Fibroblast of skin of left biceps (primary cell): ENCODE measurements at places on chromosomes 6 and 20.

DNA sequence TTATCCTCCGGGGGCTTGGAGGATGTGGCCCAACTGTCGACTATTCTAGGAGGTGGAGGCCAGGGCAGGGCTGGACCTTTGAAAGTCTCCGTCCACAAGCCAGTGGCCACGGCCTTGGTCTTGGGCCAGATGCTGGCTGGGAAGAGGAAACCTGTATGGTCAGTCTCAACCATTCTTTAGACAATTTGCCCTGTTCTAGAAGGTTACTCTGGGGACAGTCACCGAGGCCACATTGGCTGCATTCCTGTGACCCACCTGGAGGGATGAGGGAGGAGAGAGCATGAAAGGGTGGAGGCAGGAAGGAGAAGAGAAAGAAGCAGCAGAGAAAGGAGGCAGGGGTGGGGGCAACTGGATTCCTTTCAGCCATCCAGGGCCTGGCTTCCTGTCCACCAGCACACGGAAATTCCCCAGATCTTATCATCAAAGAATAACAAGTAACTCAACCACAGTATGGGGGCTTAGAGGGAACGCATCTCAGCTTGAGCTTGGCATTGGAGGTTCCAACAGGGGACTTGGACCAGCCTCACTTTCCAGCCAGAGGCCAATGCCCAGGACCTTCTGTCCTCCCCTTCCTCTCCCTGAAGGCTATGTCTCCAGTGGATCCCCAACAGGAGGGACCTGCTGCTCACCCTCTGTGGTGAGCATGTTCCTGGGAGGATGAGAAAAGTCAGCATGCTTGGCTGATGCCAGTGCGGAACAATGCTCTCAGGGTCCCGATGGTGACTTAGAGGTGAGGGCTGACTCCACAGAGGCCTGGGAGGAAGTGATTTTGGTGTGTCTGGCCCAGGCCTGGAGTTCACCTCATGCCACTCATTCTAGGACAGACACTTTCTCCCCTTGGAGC lies 30.4 kb downstream of the TGM2 start:
- no peak for DNase-seq

GRCh38 chr6:55874316-55874715 lies 1.1 kb downstream of the BMP5 start:
- DNase-seq, result no peak

DNA sequence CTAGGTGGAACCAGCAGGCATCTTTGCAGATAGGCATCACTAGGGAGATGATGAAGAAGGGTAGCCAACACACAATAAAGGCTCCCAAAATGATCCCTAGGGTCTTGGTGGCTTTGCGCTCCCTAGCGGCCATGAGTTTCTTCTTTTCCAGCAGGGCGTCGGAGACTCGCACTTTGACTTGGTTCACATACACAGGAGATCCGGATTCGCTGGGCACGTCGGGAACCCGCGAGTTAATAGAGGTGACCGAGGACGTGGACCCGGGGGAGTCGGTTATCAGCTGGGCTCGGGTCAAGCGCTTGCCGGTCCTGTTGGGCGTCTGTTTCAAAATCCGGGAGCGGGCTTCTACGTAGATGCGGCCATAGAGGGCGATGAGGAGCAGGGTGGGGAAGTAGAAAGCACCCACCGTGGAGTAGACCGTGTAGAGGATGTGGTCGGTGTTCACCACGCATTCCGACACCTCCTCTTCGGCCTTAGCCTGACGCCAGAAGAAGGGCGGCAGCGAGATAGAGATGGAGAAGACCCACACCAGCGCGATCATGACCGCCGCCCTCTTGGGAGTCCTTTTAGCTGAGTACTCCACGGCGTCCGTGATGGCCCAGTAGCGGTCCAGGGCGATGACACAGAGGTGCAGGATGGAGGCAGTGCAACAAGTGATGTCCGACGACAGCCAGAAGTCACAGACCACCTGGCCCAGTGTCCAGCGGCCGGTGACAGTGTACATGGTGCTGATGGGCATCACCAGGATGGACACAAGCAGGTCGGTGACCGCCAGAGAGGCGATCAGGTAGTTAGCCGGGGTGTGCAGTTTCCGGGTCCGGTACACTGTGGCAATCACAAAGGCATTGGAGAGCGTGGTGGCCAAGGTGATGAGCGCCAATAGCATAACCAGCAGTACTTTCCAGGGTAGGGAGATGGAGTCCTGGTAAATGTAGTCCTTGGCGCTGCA lies 658 bp downstream of the HTR1B start:
- no peak for DNase-seq

- DNase-seq, result no peak
Observed at GRCh38 chr6:166940643-166941068, 15.7 kb downstream of the RNASET2 start.

GRCh38 chr6:16136621-16137450 lies 8.0 kb downstream of the MYLIP start:
- peak; percentile 69 for DNase-seq

GRCh38 chr6:46626228-46626909 lies 26.2 kb downstream of the CYP39A1 start:
- DNase-seq, result no peak

- no peak for DNase-seq
Observed at GRCh38 chr20:53495398-53496092, 98.1 kb downstream of the ZNF217 start.

GRCh38 chr6:154488802-154489437 lies 21.6 kb downstream of the CNKSR3 start:
- DNase-seq, result peak; percentile 36

DNA sequence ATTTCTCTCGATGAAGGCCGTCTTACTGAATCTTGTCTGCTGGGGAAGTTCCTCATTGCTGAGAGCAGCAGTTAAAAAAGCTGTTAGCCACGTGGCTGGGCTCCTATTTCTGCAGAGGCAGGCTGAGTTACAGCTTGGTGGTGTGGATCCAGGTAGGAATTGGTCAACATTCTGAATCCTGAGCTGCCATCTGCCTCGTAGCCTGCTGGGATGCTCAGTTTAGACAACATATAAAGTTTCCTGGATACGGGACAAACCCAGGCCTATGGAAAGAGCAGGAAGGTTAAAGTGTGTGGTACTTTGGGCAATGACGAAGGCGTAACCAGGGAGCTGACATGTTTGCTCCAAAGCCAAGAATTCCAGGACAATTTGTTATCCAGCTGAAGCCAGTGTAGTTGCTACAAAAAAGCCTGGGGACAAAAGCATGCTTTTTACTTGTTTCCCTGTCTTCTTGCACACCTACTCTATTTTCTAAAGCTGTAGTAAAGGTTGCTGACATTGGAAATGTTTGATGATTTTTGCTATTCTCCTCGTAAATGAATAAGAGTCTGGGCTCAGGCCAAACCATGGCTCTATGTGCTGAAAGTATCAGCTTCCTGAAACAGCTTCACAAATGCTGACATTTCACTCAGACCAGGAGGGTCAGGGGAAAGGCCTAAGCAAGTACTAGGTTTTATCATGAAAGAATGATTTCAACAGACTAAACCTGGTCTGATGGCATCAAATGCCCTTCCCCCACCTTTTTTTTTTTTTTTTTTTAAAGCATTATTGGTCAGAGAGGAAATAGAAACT lies 12.4 kb upstream of the MYLK2 start:
- DNase-seq, result no peak

DNA sequence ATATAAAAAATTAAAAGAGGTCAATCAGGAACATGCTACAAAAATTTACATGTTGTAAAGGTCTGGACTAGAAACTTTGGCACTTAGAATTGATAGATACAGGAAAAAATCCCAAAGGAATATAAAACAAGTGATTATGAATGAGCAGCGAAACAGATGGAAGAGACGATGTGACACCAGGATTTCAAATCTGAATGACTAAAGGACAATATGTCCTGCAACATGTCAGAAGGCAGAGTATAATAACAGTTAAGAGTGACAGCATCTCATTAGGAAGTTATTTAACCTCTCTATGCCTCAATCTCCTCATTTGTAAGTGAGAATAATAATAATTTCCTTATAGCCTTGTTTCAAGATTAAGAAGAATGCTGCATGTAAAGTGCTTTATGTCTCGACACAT lies 50.3 kb downstream of the FRK start:
- DNase-seq, result no peak

GRCh38 chr6:14975471-14975817 lies 270.4 kb upstream of the JARID2 start:
- DNase-seq, result no peak

GRCh38 chr6:112408522-112408921 lies 61.4 kb downstream of the RFPL4B start:
- no peak for DNase-seq

DNA sequence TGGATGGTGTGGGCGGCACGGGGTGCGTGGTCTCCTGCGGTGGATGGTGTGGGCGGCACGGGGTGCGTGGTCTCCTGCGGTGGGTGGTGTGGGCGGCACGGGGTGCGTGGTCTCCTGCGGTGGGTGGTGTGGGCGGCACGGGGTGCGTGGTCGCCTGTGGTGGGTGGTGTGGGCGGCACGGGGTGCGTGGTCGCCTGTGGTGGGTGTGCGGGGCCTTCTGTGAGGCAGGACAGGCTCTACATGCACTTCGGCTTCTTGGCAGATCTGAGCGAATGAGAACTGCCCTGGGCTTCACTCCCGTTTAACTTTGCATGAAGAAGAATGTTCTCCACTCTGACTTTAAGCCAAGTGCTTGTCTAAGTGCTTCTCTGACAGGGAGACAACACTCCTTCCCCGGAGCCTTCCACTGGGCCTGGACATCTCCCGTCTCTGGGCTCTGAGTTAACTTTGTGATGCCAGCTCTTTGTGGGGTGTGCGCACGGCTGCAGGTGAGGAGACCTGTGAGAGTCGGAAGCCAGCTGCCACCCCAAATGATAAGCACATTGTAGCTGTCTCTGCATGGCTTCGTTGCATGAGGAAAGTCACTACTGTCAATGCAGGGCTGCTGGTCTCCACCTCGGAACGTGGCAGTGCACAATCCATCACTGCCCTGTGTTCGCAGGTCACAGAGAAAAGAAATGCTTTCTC lies 244.8 kb downstream of the DLL1 start:
- no peak for DNase-seq

- DNase-seq, result peak; percentile 65
Observed at GRCh38 chr6:25179051-25179778, 100.0 kb upstream of the CARMIL1 start.

GRCh38 chr20:10609276-10609675 lies 64.5 kb downstream of the JAG1 start:
- DNase-seq, result peak; percentile 82

- no peak for DNase-seq
Observed at GRCh38 chr6:132902901-132903300, 88.5 kb downstream of the RPS12 start.

GRCh38 chr6:148514091-148514845 lies 171.6 kb downstream of the SASH1 start:
- no peak for DNase-seq

DNA sequence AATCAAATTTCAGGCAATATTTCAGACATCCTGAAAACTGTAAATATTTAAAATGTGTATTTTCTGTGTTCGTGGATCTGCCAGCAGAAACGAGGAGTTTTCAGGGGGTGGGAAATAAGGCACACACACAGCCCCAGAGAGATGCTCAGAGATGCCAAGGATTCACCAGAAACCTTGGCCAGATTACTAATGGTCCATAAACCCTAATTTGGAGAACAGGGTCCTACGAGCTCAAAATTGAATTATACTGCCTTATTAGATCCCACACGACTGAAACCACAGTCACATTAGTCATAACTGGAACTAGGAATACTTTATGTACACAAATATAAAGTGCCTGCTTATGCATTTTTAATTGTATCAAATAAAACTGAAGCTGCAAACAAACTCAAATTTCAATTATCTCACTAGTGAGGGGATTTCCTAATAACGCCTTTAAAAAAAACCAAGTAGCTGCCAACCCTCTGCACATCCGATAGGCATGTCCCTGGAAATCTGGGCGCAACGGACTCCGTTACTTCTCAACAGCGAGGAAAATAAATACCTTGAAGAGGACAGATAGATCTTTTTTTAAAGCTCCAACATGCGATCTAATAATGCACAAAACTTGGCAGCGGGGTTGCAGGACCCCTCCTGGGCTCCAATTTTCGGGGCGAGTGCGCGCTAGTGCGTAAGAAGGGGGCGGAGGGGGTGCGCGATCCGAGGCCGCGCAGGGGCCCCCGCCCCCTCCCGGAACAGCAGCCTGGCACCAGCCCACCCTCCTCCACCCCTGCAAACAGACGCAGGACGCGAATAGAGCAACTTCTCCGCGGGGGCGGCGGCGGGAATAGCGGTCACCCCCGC lies 897 bp downstream of the CHD6 start:
- no peak for DNase-seq

- DNase-seq, result no peak
Observed at GRCh38 chr6:34278833-34279232, 30.0 kb upstream of the SMIM29 start.

DNA sequence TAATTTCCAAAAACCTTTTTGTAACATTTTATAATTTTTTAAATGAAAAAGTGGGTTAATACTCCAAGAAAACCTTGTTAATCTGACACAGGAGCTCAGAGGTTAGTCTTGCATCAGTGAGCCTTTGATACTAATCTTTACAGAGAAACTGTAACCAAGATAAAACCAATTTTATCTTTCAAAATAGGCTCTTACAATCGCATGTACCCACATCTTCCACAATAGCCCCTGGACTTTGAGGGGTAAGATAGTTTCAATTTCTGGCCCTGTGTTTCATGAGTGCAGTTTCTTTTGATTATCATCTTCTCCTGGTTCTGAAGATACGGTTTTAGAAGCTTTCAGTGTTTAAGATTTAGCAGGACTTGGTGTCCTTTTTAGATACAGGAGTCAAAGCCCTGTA lies 34.5 kb upstream of the MAS1L start:
- DNase-seq, result no peak

DNA sequence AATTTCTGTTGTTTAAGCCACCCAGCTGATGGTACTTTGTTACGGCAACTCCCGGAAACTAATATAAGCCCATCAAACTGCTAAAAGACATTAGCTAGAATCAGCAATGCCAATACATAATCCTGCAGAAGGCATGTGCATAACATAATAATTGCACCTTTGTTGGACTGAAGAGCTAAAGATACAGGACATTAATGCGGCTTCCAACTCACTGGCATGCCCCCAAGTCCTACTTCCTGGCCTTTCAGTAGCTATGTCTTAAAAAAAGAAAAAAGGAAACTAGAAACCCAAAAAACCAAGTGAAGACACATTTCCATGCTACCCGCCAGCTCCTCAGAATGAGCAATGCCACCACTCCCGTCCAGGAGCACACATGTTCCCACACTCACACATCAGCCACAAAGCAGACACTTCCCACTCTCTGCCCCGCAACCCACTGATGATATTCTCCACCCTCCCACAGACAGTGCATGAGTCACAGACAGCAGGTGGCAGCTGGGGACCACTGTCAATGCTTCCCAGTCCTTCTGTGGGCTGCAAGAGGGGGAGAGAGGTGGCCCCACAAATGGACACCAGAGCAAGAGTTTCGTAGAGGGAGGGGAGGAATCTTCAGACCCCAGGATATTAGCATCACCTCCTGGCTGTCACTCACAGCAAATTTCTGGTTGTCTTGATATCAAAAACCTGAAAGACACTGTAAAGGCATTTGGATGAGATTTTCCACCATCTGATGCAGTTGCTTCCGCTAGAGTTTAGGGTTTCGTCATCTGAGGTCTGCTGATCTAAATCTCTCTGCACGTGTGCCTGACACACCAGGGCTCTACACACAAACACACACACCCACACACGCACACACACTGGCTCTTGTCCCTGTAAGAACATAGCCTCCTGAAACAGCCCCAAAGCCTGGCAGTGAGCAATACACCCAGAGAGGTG lies 32.8 kb downstream of the GFOD1 start:
- DNase-seq, result no peak
